ENCODE measurements at places on chromosomes 3 and 15. TPM values are rescaled to one million over a fixed set of nuclear protein-coding genes. Genes with fewer than 3 reads are reported as not detected.

Gene ISLR2
- 0.31 TPM for total RNA-seq

Gene MST1R
- 4.2 TPM for total RNA-seq

DNA sequence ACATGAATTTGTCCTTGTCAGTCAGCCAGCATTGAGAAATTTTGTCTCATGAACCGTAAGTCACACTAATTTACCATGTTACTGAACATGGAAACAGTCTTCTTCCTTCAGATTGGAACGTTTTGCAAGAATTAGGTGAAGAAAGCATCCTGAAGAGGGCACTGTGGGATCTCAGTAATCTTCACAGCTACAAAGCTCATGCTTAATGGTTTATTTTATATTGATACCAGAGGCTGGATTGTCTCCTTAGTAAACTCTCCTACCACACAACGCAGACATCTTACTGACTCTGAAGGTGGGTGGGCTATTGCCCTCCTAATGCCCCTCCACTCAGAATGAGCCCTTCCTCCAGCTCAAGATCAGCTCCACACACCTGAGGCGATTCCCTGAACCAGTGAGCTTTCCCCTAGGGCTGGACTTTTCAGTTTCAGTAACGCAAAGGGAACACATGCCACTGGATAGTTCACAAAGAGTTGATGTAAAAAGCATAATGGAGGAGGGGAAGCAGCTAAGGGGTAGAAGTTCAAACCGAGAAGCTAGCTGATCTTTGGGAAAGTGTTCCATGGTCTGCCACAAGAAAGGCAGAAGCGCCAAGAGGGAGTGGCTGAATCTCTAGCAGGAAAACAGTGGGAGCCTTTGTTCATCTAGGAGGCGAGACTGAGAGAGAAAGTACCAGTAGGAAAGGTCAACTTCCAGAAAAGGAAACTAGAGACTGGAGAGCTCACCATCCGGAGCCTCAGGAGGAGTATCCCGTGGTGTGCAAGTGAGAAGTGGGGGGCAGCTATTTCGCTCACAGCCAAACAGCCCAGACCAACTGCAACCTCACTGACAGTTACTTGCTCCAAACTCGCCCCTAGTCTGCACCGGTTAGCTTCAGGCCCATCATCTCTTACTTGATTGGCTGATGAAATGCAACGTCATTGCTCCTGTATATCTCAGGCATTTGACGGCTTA, at the start of gene SLC9C1:
Gene SLC9C1 (minus strand): TSS at position 849 of the 954 bp plus-strand sequence. CDS start 7,425 bp downstream, outside the sequence.
- no peaks in the 10 kb centered on the region for H3K36me3 ChIP-seq
- no peak for DNase-seq
- peak within 1 kb of the TSS; percentile 79 for H3K27ac ChIP-seq
- H3K4me1 ChIP-seq: no peaks in the 10 kb centered on the region
- peak within 1 kb of the TSS; percentile 15 for H3K4me3 ChIP-seq
- H3K27me3 ChIP-seq: no peaks in the 10 kb centered on the region

DNA sequence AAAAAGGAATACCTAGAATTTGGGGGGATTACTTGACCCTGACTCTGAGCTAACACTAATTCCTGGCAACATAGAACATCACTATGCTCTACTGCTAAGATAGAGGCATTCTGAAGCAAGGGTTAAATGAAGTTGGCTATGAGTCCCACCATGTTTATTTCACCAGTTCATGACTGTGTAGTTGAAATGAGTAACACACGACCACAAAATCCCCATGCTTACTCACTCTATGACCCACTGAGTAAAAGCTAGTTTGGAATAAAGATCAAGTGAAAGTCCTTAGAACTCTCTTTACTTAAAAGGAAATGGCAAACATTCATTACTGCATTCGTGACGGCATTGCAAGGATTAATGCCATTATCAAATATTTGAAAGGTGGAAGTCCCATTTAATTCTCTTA, 47.4 kb downstream of the MRPL46 start:
- no peak for DNase-seq
- no peaks in the 10 kb centered on the region for H3K27me3 ChIP-seq
- no peaks in the 10 kb centered on the region for H3K4me1 ChIP-seq
- H3K4me3 ChIP-seq: no peak overlapping the region
- no peaks in the 10 kb centered on the region for H3K36me3 ChIP-seq
- H3K27ac ChIP-seq: no peak overlapping the region

DNA sequence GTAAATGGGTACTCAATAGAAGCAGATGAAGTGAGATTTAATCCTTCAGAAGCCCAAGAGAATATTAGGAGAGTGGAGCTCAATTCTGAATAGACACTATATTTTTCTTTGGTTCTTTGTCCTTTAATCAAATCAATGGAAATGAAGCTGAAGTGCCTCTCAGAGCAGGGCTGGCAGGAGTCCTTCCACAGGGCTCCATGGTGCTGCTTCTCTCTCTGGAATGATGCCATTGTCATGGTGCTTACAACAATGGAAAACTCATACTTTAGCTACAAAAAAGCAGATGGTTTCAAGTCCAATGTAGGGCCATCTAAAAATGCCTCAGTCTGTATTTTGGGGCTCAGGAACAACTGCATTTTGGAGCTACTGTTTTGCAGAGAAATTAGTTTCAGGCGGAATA, 125.1 kb downstream of the SNRK start:
- no peaks in the 10 kb centered on the region for H3K36me3 ChIP-seq
- no peak overlapping the region for H3K4me3 ChIP-seq
- no peak for DNase-seq

DNA sequence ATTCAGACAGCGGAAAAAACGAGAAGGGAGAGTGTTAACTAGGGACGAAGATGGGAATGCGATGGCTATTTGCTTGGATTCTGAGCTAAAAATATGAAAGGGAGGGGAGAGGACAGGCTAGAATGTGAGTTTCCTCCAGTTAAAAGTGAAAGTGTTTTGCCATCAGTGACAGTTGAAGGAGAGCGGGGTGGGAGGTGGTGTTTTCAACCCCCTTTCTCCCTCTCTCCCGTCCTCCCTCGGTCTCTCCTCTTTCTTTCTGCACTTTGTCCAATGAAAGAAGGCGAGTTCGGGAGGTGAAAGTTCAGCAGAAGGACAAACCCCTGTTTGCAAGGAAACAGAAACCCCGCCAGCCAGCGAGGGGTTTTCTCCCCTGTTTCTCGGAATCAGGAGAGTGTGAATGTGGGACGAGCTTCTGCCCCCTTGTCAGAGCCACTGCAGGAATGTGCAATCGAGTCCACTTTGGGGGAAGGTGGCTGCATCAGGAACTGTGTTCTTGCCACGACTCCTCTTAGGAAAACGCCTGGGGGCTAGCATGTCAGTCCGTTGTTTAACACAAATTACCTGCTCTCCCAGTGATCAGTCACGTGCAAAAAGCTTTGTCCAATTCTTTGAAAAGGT, 975 bp upstream of the FOXP1 start:
- no peaks in the 10 kb centered on the region for H3K27me3 ChIP-seq
- H3K27ac ChIP-seq: peak overlapping the region; percentile 97
- DNase-seq: peak; percentile 64
- peaks cover 35% of the 10 kb centered on the region for H3K4me1 ChIP-seq

Gene PP2D1
- not detected for total RNA-seq

GRCh38 chr3:15659254-15659975, 57.9 kb downstream of the BTD start:
- H3K4me3 ChIP-seq: no peak overlapping the region
- H3K4me1 ChIP-seq: no peaks in the 10 kb centered on the region
- no peak overlapping the region for H3K27ac ChIP-seq
- DNase-seq: no peak
- no peaks in the 10 kb centered on the region for H3K36me3 ChIP-seq
- H3K27me3 ChIP-seq: no peaks in the 10 kb centered on the region

Gene MUC20
- 3.4 TPM for total RNA-seq

- no peaks in the 10 kb centered on the region for H3K4me1 ChIP-seq
- no peak for DNase-seq
- no peak overlapping the region for H3K4me3 ChIP-seq
- no peaks in the 10 kb centered on the region for H3K36me3 ChIP-seq
These were observed 53.9 kb downstream of the COPS2 start for GRCh38 chr15:49101536-49101935.

Gene PRR20G
- total RNA-seq: not detected

DNA sequence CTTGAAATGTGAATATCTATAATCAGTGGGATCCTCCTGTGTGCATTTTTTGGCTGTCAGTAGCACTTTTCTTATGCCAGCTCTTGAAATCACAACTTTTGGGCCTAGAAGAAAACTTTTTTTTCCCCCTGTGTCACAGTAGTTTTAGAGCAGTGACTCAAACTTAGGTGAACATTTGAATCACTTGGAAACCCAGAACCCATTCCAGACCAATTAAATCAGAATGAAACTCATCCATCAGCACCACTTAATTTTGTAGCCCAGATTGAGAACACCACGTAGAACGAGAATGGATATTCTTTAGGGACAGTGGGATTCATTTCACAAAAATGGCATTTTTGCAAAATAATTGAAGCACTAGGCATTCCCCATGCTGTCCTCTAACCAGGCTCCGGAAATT, 224.8 kb upstream of the NANOGP8 start:
- no peaks in the 10 kb centered on the region for H3K4me1 ChIP-seq
- no peak for DNase-seq

Gene C3orf22
- total RNA-seq: not detected

GRCh38 chr3:41158947-41159346, 40.4 kb upstream of the CTNNB1 start:
- no peaks in the 10 kb centered on the region for H3K4me1 ChIP-seq
- H3K4me3 ChIP-seq: no peak overlapping the region
- no peak overlapping the region for H3K27ac ChIP-seq
- DNase-seq: no peak
- no peaks in the 10 kb centered on the region for H3K36me3 ChIP-seq
- H3K27me3 ChIP-seq: no peaks in the 10 kb centered on the region

- H3K36me3 ChIP-seq: no peaks in the 10 kb centered on the region
- no peak overlapping the region for H3K27ac ChIP-seq
- H3K4me3 ChIP-seq: no peak overlapping the region
These were observed 396.6 kb downstream of the NAALADL2 start for GRCh38 chr3:175255698-175256097.

- DNase-seq: no peak
- H3K36me3 ChIP-seq: no peaks in the 10 kb centered on the region
- H3K27me3 ChIP-seq: no peaks in the 10 kb centered on the region
- no peak overlapping the region for H3K27ac ChIP-seq
- no peaks in the 10 kb centered on the region for H3K4me1 ChIP-seq
These were observed 174.7 kb downstream of the IGF1R start for GRCh38 chr15:98823012-98823458.

GRCh38 chr15:25686780-25687179, 176.3 kb downstream of the ATP10A start:
- no peaks in the 10 kb centered on the region for H3K27me3 ChIP-seq
- H3K36me3 ChIP-seq: no peaks in the 10 kb centered on the region
- no peak for DNase-seq
- H3K27ac ChIP-seq: no peak overlapping the region
- no peak overlapping the region for H3K4me3 ChIP-seq

GRCh38 chr3:185353823-185354614, 8.9 kb upstream of the MAP3K13 start:
- no peak overlapping the region for H3K4me3 ChIP-seq
- no peak overlapping the region for H3K27ac ChIP-seq
- peak; percentile 66 for DNase-seq
- no peaks in the 10 kb centered on the region for H3K27me3 ChIP-seq
- no peaks in the 10 kb centered on the region for H3K4me1 ChIP-seq
- H3K36me3 ChIP-seq: no peaks in the 10 kb centered on the region

Gene TMEM158
- total RNA-seq: not detected

DNA sequence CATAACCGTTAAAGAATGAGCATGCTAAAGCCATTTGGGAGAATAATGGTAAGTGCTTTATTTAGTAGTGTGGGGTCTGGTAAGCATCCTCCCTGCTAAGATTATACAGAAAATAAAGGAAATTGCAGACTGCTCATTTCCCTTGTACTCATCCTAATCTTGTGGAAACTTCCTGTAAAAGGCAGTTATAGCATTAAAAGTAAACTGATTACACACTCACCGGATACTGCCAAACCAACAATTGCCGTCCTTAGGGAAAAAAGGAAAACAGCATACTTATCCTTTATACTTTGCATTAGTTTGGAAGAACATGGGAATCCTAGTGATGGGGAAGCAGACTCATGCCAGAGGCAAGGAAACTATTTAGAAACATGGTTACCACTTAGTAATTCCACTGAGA, 5.3 kb upstream of the SPRED1 start:
- H3K27ac ChIP-seq: no peak overlapping the region
- no peak for DNase-seq
- H3K27me3 ChIP-seq: no peaks in the 10 kb centered on the region

- H3K27me3 ChIP-seq: no peaks in the 10 kb centered on the region
- no peaks in the 10 kb centered on the region for H3K4me1 ChIP-seq
- H3K27ac ChIP-seq: no peak overlapping the region
- DNase-seq: no peak
These were observed 81.1 kb downstream of the NUP210 start for GRCh38 chr3:13338996-13339395.

All from right atrium auricular region (tissue), 2 donors.